ENCODE measurements at places on chromosomes 2 and 18.

- no peak for DNase-seq
Measured at GRCh38 chr2:30147196-30147714, 448 bp downstream of the YPEL5 start.

DNA sequence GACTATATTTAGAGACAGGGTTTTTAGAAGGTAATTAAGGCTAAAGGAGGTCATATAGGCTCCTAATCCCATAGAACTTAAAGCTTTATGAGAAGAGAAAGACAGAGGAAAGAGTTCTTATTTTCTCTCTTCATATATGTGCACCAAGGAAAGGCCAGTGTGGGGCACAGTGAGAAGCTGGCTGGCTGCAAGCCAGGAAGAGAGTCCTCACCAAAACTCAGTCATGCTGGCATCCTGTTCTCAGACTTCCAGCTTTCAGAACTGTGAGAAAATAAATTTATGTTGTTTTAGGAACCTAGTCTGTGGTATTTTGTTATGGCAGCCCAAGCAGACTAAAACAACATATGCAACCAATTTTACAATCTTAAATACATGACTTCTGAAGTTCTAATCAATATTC, 31.5 kb upstream of the ATIC start:
- no peak for DNase-seq

- no peak for DNase-seq
Measured at GRCh38 chr2:9753665-9754531, 89.4 kb upstream of the TAF1B start.

GRCh38 chr2:112829961-112830681, 6.5 kb downstream of the IL1B start:
- no peak for DNase-seq

GRCh38 chr18:77087393-77088141, 45.0 kb downstream of the MBP start:
- no peak for DNase-seq

DNA sequence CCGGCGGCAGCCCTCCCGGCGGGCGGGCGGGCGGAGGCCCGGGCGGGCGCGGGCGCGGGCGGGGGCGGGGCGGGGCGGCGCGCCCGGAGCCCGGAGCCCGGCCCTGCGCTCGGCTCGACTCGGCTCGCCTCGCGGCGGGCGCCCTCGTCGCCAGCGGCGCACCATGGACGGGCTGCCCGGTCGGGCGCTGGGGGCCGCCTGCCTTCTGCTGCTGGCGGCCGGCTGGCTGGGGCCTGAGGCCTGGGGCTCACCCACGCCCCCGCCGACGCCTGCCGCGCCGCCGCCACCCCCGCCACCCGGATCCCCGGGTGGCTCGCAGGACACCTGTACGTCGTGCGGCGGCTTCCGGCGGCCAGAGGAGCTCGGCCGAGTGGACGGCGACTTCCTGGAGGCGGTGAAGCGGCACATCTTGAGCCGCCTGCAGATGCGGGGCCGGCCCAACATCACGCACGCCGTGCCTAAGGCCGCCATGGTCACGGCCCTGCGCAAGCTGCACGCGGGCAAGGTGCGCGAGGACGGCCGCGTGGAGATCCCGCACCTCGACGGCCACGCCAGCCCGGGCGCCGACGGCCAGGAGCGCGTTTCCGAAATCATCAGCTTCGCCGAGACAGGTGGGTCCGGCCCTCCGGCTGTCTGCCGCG, at the start of gene INHBB:
Gene INHBB, plus strand, starts transcription at position 111 of the 641 bp plus-strand sequence. Its CDS starts 53 bp downstream, at position 164.
- DNase-seq: no peak

GRCh38 chr2:124580263-124580662, 555.2 kb downstream of the CNTNAP5 start:
- DNase-seq: no peak

DNA sequence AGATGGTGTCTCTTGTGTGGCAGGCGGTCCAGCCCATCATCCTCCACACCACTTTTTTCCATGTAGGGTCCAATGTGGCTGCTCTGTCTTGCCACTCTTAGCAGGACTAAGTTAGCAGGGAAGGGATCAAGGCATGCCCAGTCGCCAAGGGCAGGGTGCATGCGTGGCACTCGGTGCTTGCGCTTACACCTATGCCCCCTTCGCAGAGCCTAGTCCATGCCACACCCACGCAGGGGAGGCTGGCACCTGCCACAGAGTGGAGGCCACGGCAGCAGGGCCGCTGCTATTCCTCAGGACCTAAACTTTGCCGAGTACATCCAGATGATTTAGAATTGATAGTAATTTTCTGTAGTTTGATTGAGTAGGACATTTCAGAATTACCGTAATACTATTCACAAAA, 59.5 kb downstream of the RALBP1 start:
- DNase-seq: no peak

DNA sequence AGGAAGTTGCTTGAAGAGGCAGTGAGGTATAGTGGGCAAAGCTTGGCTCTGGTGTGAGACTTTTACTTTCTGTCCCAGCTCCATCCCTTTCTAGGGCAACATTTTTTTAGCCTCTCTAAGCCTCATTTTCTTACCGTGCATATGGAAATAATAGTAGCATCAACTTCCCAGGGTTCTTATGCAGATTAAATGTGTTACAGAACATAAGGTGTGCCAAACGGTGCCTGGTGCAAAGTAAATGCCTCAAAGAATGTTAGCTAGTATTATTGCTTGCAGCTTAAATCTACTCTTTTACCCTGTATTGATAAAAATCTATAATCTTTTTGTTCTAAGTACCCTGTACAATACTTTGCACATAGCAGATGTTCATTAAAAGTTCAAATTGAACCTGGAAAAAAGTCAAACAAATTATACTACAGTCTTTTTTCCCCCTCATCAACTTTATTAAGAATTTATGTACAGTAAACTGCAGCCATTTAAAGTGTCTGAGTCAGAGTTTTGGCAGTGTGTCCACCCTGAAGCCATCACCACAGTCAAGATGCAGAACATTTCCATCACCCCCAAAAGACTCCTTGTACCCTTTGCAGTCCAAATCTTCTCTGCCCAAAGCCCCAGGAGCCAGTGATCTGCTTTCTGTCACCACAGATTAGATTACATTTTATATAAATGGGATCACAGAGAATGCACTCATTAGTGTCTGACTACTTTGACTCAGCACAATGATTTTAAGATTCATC, 10.6 kb downstream of the MAPRE2 start:
- no peak for DNase-seq

GRCh38 chr18:61727241-61728193, 165.3 kb downstream of the RNF152 start:
- no peak for DNase-seq

DNA sequence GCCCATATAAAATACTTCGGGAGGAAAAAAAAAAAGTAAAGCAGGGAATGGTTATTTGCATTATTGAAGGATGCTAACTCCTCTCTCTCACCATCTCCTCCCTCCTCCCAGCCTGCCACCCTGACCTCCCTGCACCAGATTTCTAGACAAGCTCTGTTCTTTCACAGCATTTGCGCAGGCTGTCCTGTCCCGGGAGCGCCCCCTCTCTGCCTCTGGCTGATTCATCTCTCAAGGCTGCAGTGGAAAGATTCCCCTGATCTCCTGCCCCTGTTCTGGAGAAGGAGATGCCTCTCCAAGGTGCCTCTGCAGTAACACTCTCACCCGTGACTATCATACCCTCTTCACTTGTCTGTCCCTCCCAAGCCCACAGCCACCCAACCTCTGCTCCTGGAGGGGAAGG, 38.5 kb downstream of the COL4A4 start:
- DNase-seq: peak; percentile 6

GRCh38 chr2:240644171-240644651, 18.9 kb downstream of the GPR35 start:
- no peak for DNase-seq

DNA sequence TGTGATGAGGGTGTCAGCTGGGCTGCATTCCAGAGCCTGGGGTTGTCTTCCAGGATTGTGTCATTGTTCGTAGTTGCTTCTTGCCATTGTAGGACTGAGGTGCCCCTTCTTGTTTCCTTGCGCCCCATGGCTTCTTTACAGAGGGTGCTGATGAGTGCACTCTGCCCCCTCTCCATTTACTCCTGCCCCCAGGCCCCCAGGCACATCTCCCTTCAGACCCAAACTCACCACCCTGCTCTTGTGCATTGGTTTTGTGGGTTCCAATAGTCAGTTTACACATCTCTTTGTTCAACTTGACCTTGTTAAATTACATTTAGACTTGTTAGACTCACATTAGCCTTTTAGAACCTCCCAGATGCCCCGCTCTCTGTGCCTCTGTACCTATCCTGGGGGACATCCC, 33.1 kb downstream of the HJURP start:
- no peak for DNase-seq

- no peak for DNase-seq
Measured at GRCh38 chr2:181589779-181590178, 67.1 kb downstream of the CERKL start.

- no peak for DNase-seq
Measured at GRCh38 chr2:239139101-239139500, 261.7 kb downstream of the HDAC4 start.

DNA sequence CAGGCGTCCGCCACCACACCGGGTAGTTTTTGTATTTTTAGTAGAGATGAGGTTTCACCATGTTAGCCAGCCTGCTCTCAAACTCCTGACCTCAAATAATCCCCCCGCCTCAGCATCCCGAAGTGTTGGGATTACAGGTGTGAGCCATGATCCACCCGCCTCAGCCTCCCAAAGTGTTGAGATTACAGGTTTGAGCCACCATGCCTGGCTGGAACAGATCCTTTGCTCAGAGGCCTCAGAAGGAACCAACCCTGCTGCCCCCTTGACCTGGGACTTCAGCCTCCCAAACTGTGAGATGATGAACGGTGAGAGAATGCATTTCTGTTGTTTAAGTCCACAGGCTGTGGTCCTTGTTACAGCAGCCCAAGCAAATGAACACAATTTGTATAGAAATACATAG, 67.0 kb downstream of the NCAPH start:
- DNase-seq: no peak

DNA sequence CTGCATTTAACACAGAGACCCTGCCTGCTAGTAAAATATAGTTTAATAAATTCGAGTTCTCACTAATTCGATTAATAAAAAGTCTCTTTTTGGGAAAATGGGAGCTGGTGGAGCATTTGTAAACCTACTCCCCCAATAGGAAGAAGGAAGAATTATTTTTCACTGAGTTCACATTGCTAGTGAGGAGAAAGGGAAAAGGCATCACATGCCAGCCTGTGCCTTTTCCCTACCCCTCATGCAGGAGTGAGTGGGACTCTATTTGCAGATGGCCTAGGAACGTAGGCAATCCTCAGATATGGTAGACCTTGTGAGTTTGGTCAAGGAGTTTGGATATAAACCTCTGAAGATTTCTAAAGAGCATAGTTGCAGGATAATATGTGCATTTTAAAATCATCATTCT, 218.4 kb upstream of the TRIB2 start:
- DNase-seq: no peak

DNA sequence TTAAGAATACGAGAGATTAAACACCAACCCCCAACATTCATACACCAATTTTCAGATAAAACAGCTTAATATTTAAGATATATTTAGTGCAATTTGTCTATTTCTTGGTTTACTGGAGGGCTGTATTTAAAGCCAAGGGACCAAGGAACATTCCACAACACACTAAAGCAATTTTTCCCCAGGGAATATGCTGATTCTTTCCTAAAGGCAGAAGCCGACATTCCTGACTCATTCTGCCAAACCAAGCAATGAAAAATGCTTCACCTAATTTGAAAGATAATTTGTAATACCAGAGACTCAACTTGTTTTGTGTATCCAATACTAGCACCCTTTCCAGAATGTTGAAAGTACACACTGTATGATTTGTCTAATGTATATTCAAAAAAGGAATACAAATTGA, 1267.6 kb upstream of the PIK3C3 start:
- DNase-seq: no peak

DNA sequence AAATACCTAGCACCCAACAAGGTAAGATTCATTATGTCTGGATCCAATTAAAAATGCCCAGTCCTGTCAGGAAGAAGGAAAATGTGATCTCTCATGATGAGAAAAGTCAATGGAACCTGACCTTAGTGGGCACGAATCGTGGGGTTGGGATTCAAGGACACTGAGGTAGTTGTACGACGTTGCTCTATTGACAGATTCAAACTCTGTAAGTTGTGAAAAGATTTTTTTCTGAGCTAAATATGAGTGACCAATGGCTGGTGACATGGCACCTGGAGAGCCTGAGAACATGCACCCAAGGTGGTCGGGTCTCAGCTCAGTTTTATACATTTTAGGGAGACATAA, 148.2 kb downstream of the NDUFA10 start:
- DNase-seq: no peak
